ENCODE measurements at places on chromosomes 12 and 14.

DNA sequence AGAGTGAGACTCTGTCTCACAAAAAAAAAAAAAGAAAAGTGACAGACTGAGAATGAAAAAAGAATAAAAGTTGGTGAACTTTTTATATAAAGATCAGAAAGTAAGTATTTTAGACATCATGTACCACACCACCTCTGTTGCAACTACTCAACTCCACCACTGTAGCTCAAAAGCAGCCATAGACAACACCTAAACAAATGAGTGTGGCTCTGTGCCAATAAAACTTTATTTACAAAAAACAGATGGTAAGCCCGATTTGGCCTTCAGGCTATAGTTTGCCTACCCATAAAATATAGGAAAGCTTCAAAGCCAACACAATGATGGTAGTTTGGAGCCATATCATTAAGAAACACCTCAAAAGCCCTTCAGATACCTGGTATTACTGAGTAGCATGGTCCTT, 154.5 kb upstream of the FOXN3 start:
- no peak for DNase-seq

DNA sequence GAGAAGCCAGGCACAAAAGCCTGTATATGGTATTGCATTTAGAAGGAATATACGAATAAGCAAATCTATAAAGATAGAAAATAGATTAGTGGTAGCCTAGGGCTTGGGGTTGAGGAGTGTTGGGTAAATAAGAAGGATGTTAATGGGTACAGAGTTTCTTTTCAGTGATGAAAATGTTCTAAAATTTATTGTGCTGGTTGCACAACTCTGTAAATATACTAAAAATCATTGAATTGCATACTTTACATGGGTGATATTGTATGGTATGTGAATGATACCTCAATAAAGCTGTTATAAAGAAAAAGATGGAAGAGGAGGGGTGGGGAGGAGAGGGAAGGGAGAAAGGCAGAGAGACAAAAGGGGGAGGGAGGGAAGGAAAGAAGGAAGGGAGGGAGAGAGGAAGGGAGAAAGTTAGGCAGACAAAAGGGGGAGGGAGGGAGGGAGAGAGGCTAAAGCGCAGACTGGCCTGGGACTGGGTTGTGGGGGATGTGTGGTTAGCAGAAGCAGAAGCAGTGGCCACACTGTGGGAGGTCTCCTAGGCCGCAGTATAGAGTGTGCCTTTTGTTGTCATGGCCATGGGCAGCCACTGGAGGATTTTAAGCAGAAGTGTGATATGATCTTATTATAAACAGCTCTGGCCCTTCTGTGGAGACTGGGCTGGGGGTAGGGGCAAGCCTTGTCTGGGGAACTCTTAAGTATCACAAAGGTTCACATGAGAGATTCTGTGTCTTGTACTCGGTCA, 73.6 kb upstream of the ELK3 start:
- peak; percentile 9 for DNase-seq

GRCh38 chr12:6767353-6768319, 1.5 kb downstream of the PTMS start:
- no peak for DNase-seq

- DNase-seq: no peak
Observed at GRCh38 chr14:52551205-52551604, 1.1 kb downstream of the TXNDC16 start.

- no peak for DNase-seq
Observed at GRCh38 chr14:102164241-102164641, 24.5 kb downstream of the WDR20 start.

DNA sequence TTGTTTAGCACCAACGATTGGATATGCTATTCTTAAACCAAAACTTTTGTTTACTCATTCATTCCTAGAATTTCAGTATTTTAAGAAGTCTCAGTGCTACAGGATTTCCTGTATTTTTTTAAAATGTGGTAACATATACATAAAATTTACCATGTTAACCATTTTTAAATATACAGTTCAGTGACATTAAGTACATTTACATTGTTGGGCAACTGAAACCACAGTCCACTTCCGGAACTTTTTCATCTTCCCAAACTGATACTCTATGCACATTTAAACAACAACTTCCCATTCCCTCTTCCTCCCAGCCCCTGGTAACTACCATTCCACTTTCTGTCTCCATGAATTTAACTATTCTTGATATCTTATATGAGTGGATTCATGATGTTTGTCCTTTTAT, 30.3 kb downstream of the PDE3A start:
- no peak for DNase-seq

GRCh38 chr12:5437589-5437988, 5.7 kb downstream of the NTF3 start:
- DNase-seq: no peak

DNA sequence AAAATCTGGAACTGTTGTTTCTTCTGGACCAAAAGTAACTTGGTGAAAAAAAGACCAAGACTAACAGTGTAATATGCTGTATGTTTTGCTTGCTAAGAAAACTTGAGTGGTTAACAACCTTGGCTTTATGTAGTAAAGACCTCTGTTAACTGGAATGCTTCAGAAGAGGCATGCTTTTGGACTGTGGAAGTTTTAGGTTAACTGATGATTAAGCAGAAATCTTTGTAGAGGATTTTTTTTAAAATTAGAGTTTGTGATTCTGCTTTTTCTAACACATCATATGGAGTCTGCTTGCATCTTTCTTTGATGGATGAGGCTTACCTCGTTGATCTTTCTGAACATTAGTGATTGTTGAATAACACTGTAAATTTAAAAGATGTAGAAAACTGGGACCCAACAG, 17.5 kb downstream of the PELI2 start:
- DNase-seq: no peak

GRCh38 chr12:318759-319515, 56.3 kb upstream of the SLC6A13 start:
- no peak for DNase-seq

GRCh38 chr12:15142711-15143110, 78.5 kb downstream of the RERG start:
- DNase-seq: no peak

- DNase-seq: no peak
Observed at GRCh38 chr14:53444677-53445312, 291.7 kb upstream of the DDHD1 start.

- peak; percentile 22 for DNase-seq
Observed at GRCh38 chr12:122730215-122731014, at the start of gene HCAR1. Gene HCAR1, minus strand, starts transcription at chr12:122730844. Its CDS starts 505 bp downstream, at chr12:122730339.

- DNase-seq: no peak
Observed at GRCh38 chr14:44795725-44796124, 166.0 kb downstream of the KLHL28 start.

GRCh38 chr12:107079172-107080011, 14.0 kb downstream of the CRY1 start:
- peak; percentile 52 for DNase-seq

DNA sequence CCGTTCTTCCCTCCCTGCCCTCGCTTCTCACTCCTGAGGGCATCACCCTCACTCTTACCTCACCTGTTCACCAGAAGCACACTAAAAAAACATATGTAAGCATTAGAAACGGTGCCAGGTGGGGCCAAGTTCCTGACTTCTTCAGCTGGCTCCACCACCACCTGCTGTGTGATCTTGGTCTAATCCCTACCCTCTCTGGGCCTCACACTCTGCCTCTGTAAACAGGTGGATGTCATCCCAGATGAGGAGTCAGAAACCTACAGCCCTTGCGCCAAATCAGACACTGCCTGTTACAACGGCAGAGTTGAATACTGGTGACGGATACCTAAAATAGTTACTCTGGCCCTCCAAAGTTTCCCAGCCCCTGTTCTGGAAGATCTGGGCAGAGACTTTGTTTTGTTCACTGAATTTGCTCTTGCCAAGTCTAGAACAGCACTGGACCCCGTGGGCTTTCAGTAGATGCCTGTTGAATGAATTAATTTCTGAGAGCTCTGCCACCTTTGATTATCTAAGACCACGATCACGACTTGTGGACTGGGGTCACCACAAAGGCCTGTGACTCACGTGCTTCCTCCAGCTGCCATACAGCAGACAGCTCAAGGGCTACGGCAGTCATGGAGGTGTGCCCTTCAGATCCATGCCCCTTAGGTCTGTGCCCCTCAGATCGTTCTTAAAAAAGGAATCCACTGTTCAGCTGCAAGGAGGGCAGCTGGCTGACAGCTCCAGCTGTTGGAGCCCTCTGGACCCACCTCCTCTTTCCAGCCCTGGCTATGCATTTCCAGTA, 71.9 kb downstream of the GSC start:
- DNase-seq: no peak

GRCh38 chr12:53053218-53054111, 3.6 kb downstream of the TNS2 start:
- peak; percentile 73 for DNase-seq

GRCh38 chr12:44053549-44054127, 217.8 kb downstream of the TMEM117 start:
- no peak for DNase-seq

- peak; percentile 75 for DNase-seq
Observed at GRCh38 chr14:91249841-91250616, 5.5 kb upstream of the GPR68 start.

GRCh38 chr12:64491718-64492117, 39.8 kb downstream of the TBK1 start:
- no peak for DNase-seq

DNA sequence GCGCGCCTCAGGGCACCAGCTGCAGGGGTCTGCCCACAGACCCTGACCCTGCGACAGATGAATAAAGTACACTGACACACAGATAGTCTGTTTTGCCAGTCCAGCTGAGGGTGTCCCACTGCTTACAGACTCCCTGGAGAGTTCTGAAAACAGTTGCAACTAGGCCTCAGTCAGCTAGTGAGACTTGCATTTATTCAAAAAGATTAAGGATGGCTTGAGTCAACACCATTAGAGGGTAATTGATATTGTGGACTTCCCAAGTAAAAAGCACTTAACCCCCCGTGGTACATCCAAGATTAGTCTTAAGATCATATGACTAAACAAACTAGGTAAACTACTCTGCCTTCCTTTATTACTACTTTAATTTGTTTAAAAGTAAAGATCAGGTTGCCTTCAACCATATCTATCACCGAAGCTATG, 11.1 kb upstream of the PSEN1 start:
- no peak for DNase-seq

DNA sequence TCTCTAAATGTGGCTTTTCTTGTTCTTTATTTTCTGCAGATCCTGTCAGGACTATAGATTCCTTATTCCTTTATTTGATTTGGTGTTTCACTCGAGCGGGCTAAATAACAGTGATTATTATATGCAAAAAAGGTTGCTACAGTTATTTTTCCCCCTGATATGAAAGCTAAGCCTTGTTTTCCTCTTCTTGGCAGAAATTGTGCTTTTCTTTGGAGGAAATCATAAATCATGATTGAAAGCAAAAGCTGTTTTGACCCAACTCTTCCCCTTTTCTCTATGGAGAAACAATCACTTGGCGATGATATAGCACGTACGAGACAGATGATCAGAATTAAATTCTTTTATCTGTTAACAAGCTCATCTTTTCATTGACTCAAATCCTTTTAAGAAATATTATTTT, 31.4 kb downstream of the PPFIBP1 start:
- DNase-seq: no peak

DNA sequence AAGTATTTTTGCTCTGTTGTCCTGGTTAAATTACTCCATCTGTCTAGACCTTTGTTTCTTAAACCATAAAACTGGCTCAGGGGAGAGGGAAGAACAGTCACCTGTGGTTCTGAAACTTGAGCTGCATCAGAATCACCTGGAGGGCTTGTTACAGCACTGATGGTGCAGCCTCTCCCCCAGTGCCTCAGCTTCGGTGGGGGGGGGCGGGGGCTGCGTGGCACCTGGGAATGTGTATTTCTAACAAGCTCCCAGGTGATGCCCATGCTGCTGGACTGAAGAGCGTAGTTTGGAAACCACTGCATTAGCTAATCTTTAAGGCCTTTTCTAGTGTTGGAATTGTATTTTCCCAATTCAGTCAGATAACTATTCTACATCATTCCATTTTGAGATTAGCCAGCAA, 42.7 kb downstream of the GPHB5 start:
- no peak for DNase-seq

DNA sequence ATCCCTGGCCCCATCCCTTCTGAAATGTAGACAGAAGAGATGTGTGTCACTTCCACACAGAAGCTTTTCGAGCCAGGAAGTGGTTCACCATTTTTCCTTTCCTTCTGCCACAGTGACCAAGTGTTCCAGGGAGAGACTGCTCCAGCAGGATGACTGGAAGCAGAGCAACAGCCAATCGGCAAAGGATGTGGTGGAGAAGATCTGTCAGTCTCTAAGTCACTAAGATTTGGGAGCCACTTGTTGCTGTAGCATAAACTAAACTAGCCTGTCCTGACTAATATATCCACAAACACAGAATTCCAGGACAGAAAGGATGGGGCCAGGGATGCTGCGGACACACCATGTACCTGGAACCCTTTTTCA, 42.9 kb downstream of the DUSP6 start:
- no peak for DNase-seq

DNA sequence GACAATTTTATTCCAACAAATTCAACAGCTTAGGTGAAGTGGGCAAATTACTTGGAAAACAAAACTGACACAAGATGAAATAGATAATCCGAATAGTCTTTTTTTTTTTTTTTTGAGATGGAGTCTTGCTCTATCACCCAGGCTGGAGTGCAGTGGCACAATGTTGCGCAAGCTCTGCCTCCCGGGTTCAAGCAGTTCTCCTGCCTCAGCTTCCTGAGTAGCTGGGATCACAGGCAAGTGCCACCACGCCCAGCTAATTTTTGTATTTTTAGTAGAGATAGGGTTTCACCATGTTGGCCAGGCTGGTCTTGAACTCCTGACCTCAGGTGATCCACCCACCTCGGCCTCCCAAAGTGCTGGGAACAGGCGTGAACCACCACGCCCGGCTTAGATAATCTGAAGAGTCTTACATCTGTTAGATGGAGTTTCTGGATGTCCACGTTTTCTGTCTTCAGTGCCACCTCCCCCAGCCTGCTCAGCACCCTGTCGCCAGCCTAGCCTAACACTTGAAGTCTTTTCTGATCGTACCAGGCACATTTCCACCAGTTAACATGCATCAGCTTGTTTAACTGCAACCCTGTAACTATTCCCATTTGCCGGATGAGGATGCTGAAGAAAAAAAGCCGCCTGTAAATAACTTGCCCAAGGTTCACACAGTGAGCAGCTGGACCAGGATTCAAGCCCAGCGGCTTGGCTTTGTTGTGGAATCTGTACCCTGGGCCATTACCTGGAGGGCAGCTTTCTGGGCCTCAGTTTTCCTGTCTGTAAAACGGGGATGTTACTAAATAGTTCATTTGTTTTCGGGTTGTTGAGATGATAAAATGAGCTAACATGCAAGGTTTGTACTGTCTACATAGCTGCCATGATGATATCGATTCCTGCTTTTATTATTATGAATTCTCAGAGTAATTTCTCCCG, 26.4 kb downstream of the FBRSL1 start:
- DNase-seq: no peak

- DNase-seq: no peak
Observed at GRCh38 chr14:81952917-81953316, 419.3 kb upstream of the SEL1L start.

DNA sequence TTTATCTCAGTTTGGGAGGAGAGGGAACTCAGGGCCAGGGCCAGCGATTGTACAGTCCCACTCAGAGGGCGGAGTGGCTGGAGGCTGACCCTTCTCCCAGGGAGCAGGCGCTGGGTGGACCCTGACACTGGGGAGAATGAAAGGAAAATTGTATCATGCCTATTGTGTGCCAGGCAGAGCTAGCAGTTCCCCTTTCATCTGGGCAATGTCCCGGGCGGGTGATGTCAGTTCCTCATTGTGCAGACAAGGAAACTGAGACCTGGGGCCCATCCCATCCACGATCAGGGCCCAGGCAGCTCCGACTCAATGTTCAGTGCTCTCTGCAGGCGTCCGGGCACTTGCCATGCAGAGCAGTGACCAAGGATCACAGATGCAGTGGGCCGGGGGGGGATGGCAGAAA, 101.9 kb upstream of the RTL1 start:
- DNase-seq: no peak

Measured in CD4-positive, alpha-beta T cell treated with Interleukin-21 for 1 hour (primary cell).